NCI-H2107 (cell line): ENCODE measurements at places on chromosomes 1 and 21.

DNA sequence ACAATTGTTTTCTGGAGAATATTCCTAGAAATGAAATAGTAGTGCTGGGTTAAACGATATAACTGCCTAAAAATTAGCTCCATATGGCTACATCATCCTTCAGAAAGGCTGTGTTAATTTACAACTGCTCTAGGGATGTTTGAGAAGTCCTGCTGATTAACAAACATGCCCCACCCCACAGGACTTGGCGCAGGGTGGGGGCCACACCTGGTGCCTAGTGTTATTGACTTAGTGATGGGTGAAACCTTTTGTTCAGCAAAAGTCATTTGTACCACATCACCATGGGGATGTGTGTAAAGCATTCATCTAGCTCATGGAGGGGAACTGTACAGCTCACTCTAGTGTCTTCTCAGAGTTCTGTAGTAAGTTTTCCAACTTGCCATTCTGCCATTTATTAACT lies 492.8 kb downstream of the CAMTA1 start:
- DNase-seq: no peak

- no peak for DNase-seq
Observed at GRCh38 chr1:64337926-64338325, 132.0 kb upstream of the CACHD1 start.

DNA sequence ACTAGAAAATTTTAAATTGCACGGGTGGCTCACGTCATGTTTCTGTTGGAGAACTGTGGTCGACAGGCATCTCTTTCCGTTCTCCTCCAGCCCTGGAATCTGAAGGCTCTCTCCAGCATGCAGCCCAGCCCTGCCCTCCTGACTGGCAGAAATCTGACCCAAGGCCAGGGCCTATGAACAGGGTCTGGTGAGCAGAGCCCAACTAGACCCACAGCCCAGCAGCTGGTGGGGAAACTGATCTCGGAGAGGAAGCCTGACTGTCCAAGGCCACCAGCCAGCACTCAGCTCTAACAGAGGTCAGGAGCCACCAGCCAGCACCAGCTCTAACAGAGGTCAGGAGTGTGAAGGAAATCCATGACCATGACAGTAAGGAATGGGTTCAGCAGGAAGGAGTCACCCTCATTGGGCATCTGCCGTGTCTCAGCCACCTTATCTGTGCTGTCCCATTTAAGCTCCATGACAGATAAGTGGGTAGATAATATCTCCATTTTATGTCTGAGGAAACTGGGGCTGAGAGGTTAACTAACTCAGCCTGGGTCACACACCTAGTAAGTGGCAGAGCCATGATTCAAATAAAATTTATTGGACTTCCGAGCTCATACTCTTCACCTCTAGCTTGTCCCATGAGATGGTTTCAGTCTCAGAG lies 20.2 kb upstream of the PKP1 start:
- DNase-seq: no peak

DNA sequence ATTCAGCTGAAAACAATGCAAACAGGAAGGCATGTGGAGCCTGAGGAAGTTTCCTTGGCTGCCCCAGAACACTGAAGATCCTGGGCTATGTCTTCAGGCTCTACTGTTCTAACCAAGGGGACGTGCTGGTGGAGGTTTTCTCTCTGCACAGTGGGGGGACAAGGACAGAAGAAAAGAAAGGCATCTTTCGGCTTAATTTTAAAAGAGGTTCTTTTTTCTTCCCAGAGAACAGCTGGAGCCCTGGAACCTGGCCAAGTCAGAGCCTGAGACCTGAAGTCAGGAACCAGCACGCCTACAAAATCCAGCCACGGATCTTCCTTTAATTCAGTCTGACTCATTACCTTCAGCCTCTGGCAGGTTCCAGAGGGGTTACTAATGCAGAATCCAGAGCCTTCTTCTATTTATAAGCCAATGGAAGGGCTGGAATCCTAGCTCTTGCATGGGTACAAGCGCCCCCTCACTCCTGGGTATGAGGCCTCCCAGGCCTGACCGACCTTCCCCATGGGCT lies 19.8 kb downstream of the CTNNBIP1 start:
- no peak for DNase-seq

- DNase-seq: no peak
Observed at GRCh38 chr1:184826001-184826400, 71.3 kb upstream of the EDEM3 start.
